NCI-H446 (cell line): ENCODE measurements at places on chromosomes 13 and 19.

DNA sequence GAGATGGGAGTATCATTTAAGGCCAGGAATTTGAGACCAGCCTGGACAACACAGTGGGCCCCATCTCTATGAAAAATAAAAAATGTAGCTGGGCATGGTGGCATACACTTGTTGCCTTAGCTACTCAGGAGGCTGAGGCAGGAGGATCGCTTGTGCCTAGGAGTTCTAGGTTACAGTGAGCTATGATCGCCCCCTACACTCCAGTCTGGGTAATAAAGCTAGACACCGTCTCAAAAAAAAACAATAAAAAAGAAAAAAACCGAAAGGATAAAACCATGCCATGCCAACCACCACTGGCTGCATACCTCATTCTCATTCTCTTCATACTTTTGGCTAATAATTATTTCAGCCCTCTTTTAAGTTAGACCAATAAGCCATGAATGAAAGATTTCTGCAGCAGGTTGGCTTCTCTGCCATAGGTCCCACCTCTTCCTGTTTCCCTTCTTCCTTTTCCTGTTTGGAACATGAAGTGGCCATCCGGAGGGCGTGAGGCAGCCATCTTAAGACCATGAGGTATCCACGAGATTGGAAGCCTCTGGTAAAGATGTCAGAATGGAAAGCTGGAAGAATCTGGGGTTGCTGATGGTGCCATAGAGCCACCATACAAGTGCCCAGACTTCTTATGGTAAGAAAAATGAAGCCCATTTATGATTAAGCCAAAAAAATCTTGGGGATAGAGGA is 171.3 kb downstream of the CACNA1A start:
- no peak for DNase-seq

GRCh38 chr13:67932991-67933390 is 702.9 kb upstream of the PCDH9 start:
- no peak for DNase-seq

DNA sequence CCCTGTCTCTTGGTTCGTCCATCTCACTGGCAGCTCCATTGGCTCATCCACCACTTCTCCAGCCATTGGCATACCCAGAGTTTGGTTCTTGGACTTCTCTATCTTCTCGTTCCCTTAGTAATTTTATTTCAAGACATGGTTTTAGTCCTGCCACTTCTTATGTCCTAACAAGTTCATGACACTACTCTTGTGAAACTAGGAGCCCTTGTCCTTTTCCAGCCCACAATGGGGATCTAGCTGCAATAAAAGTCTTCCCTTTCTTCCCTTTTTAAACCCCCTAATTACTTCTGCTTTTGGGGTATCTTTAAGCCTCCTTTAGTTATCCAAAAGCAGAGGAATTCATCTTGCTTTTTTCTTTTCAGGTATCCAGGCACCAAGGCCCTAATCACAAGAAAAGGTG is 2.9 kb upstream of the RCBTB2 start:
- no peak for DNase-seq

DNA sequence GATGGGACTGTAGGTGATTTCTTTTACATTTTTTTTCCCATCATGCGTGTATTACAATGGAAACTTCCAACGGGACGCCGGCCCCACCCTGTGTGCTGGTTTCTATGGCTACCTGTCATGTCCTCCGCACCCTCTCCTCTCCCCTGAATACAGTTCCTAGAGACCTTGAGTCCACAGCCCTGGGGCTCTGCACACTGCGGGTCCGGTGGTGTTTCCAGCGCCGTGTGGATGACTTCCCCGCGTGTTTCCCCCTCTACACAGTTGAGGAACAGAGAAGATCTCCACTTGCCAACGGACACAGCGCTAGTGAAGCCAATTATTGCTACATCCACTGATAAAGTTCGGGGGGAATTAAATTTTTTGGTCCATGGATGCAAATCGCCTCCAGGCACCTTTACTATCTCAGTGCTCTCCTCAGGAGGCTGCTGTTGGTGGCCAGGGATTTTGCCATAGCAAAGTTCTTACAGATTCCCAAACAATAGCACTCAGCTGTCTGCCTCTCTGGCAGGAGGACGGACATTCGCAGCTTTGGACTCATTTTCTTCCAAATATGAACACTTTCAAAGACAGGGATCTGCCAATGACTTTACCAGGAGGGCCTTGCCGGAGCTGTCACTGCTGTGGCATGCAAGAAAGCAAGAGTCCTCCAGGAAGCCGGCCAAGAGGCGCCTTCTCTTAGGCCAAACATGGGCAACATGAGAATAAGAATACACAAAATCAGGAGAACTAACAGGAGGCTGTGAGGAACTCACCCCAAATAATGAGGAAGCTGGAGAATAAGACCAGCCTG is 39.3 kb upstream of the GAS6 start:
- no peak for DNase-seq

DNA sequence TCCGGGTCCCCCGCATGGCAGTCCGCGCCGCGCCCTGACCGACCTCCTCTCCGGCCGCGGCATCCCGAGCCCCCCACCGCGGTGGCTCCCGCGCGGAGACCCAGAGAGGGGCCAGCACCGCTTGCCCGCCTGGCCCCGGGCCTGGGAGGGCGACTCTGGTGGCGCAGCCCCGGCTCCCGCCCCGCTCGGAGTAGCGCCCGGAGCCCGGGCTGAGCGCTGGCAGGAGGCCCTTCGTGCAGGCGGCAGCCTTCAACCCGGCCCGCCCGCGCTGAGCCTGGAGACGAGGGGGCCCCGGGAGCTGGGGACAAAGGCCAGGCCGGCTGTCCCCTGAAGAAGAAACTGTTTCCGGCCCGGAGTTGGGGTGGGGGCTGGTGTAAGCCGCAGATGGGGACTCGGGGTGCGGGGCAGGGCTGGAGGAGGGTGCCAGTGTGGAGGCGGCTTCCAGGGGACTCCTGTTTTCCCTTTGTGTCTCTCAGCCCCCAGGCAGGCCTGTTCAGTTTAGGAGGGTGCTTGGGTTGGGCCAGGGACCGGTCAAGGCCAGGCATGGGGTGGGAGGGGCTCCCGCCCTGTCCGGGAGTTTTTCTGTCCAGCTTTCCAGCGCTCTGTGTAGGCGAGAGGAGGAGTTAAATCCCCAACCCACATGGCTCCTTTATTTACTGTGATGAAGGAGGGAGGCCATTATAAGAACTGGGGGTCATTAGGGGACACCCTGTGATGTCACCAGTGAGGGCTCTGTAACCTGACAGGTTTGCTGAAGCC is 935 bp downstream of the LRP3 start:
- DNase-seq: no peak

DNA sequence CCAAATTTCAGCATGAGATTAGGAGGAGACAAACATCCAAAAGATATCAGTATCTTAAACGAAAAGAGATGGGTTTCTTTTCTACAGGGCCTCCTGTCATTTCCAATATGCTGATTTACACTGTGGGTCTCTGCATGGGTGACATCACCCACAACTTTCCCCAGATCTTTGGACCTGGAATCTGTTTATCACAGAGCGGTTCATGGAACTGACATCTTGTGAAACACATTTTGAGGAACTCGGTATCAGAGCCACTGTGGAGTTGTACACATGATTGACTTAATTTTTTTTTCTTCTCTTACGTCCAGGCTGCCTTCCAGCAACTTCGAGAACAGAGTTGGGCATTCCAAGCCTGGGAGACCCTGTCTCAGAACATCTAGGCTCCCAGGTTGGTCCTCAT is 80.2 kb upstream of the SERP2 start:
- DNase-seq: no peak

GRCh38 chr13:48818495-48819356 is 157.0 kb upstream of the FNDC3A start:
- DNase-seq: no peak

DNA sequence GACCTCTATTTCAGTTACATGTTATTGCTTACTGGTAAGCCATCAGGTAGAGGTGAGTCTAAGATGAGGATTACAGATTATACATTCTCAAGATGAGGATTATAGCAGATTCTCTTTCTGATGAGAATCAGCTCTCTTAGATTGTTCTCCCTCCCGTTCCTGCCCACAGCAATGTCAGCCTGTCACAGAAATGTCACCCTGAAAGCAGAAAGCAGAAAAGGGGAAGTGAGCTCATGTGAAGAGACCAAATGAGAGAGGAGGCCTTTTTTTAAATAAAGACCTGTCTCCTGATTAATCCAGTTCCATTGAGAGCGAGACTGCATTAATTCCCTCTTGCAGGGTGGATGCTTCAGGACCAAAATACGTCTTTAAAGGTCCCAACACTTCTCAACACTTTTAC is 445.6 kb downstream of the KCTD12 start:
- no peak for DNase-seq

DNA sequence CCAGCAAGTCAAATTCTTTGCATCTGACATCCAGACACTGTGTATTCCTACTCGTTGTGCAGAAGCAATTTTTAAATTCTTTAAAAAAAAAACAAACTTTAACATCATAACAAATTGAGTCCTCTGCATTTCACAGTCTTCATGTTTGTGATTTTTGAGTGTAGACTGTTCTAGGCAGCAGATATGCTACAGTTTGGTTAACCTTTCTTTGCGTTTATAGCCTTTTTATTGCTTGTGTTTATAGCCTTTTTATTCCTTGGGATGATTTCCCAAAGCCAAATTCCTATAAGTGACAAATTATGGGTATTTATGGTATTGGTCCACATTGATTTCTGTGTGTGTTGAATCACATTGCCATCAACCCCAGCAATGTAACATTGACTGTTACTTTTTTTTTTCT is 14.9 kb upstream of the RNF113B start:
- DNase-seq: no peak

GRCh38 chr19:57338877-57339276 is 12.2 kb upstream of the ZNF304 start:
- DNase-seq: no peak

- DNase-seq: peak; percentile 95
Measured at GRCh38 chr19:49150106-49150943, 4.9 kb downstream of the HRC start.

DNA sequence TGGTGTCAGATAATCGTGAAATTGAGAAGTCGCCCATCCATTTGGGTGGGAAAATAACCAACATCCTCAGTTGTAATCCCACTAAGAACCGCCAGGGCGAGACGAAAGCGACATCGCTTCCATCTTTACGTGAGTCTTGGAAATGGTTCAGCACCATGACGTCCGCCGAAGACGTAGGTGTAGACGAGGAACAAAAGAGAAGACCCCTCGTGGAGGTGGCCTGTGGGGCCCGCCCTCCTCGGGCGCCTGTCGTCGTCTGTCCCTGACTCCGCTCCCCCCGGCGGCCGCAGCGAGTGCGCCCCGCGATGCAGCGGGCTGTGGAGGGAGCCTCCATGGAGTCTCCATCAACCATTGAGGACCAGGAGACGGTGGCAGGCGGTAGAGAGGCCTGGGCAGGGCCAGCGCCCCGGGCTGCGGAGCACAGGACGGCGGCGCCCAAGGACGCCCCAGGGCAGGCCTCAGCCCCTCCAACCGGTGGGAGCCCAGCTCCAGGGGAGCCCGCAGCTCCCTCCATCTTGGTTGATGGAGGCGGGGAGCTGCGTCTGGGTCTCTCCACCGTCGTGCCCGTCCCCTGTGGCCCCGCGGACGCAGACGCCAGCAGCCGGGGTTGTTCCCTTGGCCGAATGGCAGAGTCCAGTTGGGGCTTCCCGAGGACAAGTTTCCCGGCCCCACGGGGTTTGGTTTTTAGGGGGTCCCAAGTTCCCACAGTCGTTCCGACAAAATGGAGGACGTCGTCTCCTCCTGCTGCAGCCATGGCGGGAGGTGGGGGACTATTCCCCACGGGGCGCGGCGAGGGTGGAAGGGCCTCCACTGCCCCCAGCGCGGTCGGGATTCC is 990 bp upstream of the ZMYM2 start:
- peak; percentile 36 for DNase-seq

GRCh38 chr13:105599477-105600037 is 935.9 kb downstream of the EFNB2 start:
- no peak for DNase-seq

DNA sequence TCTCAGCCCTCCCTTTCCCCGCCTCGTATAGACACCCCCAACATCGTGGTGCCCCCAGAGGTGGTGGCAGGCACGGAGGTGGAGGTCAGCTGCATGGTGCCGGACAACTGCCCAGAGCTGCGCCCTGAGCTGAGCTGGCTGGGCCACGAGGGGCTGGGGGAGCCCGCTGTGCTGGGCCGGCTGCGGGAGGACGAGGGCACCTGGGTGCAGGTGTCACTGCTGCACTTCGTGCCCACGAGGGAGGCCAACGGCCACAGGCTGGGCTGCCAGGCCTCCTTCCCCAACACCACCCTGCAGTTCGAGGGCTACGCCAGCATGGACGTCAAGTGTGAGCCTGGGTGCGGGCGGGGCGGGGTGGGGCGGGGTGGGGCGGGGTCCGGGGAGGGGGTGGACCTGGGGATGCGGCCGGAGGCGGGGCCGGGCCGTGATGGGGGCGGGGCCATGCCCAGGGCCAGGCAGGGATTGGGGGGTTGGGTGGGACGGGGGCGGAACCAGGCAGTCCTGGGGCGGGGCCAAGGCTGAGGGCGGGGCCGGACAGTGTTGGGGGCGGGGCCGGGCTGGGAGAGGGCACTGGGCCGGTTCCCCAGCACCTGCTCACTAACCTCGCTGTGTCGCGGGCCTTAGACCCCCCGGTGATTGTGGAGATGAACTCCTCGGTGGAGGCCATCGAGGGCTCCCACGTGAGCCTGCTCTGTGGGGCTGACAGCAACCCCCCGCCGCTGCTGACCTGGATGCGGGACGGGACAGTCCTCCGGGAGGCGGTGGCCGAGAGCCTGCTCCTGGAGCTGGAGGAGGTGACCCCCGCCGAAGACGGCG is 7.8 kb downstream of the MAG start:
- no peak for DNase-seq

DNA sequence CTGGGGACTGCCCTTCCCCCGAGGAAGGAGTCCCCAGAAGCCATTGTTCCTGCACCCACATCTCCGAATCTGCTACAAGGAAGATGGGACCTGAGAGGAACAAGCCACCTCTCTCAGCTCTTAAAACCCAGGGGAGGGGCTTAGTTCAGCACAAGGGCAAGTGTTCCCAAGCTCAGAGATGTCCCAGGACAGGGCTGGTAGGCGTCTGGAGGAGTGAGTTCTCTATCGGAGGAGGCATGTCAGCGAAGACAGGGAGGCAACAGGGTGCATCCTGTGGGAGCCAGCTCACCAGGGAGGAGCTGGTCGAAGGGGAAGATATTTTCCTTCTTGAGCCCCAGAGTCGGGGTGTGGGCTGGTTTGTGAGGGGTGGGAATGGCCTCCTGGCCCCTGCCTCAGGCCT is 54.8 kb downstream of the CELF5 start:
- no peak for DNase-seq

DNA sequence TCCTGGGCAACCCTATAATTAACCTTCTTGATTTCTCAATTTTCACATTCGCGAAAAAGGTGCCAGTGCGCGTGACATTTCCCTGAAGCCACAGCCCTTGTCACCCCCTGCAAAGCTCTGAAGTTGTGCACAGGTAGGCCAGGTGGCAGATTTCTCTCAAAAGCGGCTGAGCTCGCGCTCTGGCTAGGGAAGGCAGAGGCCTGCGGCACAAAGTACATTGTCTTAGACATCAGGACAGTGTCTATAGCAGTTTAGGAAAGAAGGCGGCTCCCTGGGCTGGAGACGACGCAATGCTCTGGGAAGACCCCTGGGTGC is 42.9 kb upstream of the ZNF14 start:
- no peak for DNase-seq

DNA sequence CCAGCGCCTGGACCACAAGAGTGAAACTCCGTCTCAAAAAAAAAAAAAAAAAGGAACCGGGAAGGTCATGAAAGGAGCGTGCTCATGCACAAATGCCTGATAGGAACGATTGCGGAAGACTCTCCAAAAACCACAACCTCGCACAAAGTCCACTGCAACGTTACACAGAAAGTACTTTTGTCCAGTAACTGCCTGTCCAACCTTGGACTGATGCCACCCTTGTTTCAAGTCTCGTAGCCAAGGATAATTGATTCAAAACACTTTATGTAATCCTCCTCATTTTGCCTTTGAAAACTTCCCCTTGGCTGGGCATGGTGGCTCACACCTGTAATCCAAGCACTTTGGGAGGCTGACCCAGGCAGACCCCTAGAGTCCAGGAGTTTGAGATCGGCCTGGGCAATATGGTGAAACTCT is 13.7 kb downstream of the LGALS7 start:
- DNase-seq: no peak
